Activated CD4-positive, alpha-beta T cell treated with anti-CD3 and anti-CD28 coated beads, Interleukin-2, amount 50 U/mL, for 1 hour (primary cell): ENCODE measurements at places on chromosomes 3 and 15.

GRCh38 chr15:85749261-85750151 lies 45.2 kb downstream of the KLHL25 start:
- no peak for DNase-seq

DNA sequence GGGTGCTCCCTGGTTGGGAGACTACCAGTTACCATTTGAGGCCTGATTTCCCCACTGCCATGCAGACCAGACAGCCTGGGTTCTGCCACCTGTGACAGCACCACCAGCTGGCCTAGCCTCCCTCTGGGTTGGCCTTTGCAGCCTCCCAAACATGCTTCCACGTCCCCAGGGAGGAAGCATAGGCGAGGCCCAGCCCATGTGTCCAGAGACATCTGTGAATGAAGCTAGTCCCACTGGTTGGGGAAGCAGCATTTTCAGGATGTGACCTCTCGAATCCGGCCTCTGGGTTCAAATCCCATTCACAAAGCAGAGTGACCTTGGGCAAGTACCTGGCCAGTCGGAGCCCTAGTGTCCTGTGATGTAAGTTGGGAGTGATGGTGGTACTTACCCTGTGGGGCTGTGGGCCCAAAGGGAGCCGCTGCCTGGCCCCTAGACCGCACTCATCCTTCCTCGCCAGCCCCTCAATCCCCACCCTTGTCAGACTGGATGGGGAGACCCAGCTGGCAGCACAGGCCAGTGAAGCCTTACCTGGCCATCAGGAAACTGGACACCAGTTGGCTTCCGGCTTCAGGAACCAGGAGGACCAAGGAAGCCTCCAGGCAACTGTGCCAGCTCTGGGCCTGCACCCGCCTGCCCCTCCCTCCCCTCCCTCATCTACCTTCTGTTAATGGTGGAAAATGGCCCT lies 6.0 kb downstream of the KLF15 start:
- no peak for DNase-seq

GRCh38 chr15:51909584-51909983 lies 62.0 kb downstream of the LEO1 start:
- no peak for DNase-seq

- peak; percentile 37 for DNase-seq
These were observed 112.8 kb upstream of the ICE2 start for GRCh38 chr15:60591496-60592370.

DNA sequence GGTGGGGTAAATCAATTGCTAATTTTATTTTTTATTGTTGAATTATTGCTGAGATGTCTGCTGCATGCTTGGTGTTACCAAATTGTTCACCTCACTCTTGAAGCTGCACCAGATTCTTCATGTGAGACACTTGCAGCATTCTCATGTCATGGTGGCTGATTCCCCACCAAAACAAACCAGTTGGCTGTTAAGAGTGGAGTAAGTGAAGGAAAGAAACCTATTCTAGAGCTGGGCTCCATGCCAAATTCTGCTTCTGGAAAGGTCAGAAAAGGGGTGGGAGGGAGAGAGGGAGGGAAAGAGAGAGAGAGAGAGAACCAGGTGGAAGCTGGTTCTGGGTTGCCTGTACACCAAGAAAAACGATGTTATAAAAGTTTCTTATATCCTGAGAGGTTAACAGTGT lies 317.5 kb upstream of the THRB start:
- no peak for DNase-seq

DNA sequence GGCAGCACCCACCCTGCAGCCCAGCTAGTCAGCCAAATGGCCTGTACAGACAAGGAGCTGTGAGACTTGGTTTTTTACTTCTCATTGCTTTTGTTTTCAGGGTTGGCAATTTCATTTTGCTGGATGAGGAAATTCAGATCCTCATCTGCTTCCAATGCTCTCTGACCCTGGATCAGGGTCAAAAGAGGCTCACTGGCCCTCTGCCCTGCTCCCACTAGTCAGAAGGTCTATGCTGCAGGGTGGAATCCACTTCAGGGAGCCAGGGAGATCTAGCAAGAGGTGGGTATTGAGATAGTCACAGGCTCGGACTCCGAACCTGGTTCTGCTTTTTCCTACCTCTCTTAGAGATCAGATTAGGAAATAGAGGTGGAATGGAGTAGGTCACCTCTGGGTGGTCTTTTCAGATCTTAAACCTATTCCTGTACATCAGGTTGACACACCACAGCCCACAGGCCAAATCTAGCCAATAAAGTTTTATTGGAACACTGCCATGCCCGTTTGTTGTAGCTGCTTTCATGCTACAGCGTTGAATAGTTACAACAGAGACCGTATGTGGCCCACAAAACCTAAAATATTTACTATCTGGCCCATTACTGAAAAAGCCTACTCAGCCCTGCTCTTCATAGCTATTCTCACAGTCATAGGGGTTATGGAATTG lies 26.4 kb upstream of the GLCE start:
- DNase-seq, result no peak

DNA sequence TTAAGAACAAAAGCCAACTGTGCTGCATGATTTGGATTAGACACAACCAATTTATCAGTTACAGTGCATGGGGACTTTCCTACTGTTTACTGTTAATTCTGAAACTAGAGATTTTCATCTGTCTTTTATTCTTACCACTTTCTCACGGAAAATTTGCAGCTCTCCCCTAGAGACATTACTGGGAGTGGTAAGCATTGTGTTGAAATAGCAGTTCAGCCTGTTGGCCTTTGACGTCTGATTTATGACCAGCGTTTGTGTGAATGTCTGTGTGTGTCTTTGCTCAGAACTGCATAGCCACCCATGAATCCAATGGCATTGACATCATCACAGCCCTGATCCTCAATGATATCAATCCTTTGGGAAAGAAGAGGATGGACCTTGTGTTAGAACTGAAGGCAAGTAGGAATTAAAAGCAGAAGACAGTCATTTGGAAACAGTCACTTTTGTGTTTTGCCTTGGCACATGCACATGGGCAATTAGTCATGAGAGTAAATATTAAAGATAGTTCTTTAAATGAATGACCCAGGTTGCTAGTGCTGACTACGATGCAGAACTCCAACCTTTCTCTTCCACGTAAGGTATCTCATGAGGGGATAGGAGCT lies 202.2 kb upstream of the BHLHE40 start:
- DNase-seq, result no peak

- no peak for DNase-seq
These were observed 2.0 kb downstream of the MYEF2 start for GRCh38 chr15:48176112-48176511.
